ENCODE measurements at places on chromosomes 16 and 17.
A peak's percentile ranks its signal among the peaks of the same experiment; 100 is the strongest.

GRCh38 chr17:59754552-59754951 is 47.1 kb downstream of the VMP1 start:
- peak; percentile 85 for DNase-seq

- DNase-seq = no peak
These were observed 322.0 kb upstream of the SALL1 start for GRCh38 chr16:51473091-51473490.

- no peak for DNase-seq
These were observed 2.5 kb upstream of the AKAP10 start for GRCh38 chr17:19979917-19980770.

- DNase-seq = no peak
These were observed at the start of gene AKTIP for GRCh38 chr16:53502331-53503269. Gene AKTIP (minus strand): TSS chr16:53503209. CDS start chr16:53500259, 2,950 bp downstream.

GRCh38 chr16:82935766-82936165 is 309.0 kb downstream of the CDH13 start:
- DNase-seq = no peak

DNA sequence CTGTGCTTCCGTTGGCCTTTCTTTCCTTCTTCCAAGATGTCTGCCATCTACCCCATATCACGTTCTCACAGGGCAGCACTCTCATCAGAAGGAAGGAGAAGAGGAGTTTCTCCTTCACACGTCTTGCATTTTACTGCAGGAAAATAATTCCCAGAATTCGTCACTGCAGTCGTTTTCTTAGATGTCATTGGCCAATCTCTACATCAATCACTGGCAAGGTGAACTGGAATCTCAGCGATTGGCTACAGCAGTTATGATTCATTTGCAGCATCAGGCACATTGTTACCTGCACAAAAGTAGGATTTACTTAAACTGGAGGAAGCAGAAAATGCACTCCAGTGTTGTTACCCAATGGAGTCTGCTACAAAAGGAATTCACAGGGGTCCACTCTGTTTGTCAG is 277.2 kb upstream of the RBFOX1 start:
- DNase-seq = no peak

DNA sequence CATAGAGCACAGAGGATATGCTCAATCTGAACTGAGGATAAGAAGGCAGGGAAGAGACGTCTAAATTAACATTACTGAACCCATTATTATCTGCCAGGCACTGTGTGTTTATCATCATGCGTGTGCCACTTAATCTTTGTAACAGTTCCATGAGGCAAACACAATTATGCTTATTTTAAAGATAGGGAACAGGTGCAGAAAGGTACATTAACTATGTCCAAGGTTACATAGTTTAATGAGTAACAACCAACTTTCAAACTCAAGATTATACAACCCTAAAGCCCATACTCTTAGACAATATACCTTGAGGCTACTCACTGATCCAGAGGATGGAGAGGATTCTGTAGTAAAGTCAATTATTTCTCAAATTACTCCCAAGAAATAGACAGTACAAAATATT is 43.2 kb downstream of the STH start:
- no peak for DNase-seq

DNA sequence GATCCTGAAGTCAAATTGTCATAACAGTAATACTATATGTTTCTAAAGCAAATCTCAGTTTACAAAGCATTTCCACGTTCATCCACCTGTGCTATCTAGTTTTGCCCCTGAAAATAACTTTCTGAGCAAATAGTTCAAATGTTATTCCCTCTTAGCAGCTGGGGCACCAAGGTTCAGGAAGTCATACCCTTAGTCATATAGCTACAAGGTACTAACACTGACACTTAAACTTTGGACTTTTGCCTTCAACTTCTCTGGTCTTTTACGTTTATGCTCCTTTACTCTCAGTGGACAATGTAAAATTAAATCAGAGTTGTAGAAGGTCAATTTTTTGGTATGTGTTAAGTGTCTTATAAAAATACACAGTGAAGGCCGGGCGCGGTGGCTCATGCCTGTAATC is 33.0 kb downstream of the COX11 start:
- no peak for DNase-seq

DNA sequence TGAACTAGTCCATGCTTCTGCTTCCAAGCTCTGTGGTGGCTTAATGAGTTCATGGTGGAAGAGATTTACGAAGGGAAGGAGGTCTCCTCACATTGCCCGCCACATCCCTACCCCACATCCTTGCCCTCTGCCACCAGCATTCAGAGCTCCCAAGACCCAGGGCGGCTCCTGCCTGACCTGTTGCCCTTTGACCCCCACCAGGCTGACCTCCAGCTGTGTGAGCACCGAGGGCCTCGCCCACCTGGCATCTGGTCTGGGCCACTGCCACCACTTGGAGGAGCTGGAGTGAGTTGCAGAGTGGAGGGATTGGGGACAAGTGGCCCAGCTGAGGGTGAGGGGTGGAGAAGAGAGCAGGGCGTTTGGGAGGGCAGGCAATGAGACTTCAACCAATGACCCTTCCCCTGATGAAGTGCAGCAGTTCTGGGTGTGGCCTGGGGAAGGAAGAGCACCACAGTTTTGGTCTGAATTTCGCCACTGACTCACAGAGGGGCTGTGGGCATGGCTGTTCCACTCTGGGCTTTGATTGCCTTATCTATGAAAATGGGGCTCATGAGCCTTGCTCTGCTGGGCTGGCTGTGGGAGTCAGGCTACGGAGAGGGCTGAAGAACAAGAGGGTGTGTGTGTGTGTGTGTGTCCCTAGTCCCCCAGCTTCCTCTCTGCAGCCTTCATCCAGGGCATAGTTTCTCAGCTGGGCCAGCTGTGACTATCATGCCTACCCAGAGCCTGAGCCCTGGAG is 22.6 kb upstream of the CPNE2 start:
- DNase-seq = no peak

- DNase-seq = no peak
These were observed 45.1 kb upstream of the HNF1B start for GRCh38 chr17:37789771-37790541.

- peak; percentile 91 for DNase-seq
These were observed 39.4 kb upstream of the CDH3 start for GRCh38 chr16:68605746-68606145.

- DNase-seq = no peak
These were observed 5.5 kb upstream of the MXRA7 start for GRCh38 chr17:76716146-76716838.

DNA sequence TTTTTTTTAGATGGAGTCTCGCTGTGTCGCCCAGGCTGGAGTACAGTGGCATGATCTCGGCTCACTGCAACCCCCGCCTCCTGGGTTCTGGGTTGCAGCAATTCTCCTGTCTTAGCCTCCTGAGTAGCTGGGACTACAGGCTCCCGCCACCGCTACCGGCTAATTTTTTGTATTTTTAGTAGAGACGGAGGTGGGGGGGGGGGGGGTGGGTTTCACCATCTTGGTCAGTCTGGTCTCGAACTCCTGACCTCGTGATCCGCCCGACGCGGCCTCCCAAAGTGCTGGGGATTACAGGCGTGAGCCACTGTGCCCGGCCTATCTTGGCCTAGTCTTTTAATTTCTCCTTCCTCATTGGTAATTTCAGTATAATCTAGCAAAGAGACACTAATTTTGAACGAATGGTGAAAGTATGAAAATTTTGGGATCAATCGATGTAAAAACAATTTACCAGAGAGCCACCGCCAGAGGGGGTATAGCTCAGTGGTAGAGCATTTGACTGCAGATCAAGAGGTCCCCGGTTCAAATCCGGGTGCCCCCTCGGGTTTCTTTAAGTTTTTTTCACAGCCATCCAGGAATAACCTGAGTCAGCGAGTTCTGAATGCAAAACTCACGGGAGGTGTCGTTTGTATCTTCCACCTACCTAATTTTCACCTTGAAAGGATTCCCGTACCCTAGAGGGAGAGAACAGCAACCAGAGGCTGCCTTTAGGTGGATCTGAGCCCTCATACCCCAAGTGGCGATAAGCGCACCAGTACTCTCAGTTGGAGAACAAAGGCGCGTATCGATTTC is 2.5 kb upstream of the LASP1 start:
- no peak for DNase-seq

DNA sequence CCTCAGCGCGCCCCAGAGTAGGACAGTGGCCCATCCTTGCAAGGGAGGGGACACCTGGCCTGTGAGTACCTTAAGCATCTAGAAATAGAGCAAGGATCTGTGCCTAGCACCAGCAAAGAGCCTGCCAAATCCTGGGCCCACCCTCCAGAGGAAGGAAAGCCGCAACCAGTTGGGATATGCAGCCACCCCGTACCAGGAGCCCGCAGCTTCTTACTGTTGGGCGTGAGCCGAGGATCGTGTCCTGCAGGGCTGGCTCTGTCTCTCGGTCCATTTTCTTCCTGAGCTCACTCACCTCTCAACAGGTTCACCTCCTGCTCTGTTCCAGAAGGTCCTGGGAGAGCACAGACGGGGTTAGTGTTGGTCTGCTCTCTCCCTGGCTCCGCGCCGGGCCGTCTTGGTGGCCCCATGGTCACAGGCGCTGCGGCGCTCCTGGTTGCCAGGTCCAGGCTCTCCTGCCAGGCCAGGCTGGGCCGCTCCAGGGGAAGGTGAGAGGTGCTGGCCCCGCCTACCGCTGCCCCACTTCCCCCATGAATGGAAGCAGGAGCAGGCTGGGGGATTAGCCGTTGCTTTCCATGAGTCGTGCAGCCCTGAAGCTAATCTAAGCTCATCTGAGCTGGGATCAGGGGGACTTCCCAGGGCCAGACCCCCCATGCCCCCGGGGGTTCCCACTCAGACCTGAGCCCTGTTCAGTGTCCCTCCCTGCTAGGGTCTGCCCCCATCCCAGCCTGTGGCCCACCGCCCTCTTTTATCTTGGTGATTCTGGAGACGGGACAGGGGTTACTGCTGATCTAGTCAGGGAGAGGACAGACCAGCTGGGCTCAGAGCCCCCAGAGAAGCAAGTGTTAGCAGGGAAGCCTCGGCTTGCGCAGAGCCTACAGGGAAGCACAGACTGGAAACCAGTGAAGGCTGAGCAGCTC is 12.7 kb downstream of the ENDOV start:
- peak; percentile 64 for DNase-seq

GRCh38 chr17:77101521-77102410 is 39.0 kb upstream of the SEC14L1 start:
- no peak for DNase-seq

DNA sequence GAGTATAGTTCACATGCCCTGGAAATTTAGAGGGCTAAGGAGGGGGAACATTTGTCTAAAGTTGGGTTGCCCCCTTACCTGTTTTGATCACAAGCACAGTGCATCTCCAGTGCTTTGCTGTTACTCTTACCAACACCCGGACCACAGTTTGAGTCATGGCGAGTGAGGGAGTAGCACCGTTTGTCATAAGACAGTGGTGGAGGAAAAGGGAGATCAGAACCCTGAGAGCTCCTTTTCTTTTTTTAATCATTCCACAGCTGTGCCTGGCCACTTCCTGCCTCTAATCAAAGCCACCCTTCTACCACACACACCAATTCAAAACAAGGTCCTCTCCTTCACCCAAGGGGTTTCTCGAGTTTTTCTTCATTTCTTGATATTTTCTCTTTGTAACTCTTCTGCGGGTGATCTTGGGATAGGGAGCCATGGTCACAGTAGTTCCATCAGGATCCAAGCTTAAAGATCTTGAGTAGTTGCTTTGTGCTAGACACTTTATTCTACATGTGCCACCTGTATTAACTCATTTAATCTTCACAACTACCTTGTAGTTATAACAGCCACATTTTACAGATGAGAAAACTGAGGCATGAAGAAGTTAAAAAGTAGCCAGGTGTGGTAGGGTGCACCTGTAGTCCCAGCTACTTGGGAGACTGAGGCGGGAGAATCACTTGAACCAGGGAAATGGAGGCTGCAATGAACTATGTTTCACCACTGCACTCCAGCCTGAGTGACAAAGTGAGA is 5.0 kb upstream of the MYL4 start:
- no peak for DNase-seq

- DNase-seq = no peak
These were observed 26.1 kb downstream of the LGALS3BP start for GRCh38 chr17:78953356-78954350.

GRCh38 chr17:68600067-68600930 is 868 bp downstream of the FAM20A start:
- no peak for DNase-seq

DNA sequence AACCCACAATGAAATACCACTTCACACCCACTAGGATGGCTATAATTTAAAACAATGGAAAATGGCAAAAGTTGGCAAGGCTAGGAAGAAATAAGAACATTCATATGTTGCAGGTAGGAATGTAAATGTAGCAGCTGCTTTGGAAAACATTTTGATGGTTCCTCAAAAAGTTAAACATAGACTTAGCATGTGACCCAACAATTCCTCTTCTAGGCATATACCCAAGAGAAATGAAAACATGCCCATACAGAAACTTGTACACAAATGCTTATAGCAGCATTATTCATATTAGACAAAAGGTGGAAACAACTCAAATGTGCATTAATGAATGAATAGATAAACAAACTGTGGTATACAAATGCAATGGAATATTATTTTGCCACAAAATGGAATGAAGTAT is 36.1 kb downstream of the MEOX1 start:
- DNase-seq = no peak

- no peak for DNase-seq
These were observed 19.5 kb downstream of the RAP1GAP2 start for GRCh38 chr17:2815781-2816185.

- DNase-seq = peak; percentile 49
These were observed 425 bp downstream of the SGSH start for GRCh38 chr17:80219763-80220053.

- no peak for DNase-seq
These were observed 26.8 kb downstream of the TRPV2 start for GRCh38 chr17:16442141-16442540.

GRCh38 chr16:81365731-81366130 is 51.0 kb downstream of the GAN start:
- DNase-seq = no peak

DNA sequence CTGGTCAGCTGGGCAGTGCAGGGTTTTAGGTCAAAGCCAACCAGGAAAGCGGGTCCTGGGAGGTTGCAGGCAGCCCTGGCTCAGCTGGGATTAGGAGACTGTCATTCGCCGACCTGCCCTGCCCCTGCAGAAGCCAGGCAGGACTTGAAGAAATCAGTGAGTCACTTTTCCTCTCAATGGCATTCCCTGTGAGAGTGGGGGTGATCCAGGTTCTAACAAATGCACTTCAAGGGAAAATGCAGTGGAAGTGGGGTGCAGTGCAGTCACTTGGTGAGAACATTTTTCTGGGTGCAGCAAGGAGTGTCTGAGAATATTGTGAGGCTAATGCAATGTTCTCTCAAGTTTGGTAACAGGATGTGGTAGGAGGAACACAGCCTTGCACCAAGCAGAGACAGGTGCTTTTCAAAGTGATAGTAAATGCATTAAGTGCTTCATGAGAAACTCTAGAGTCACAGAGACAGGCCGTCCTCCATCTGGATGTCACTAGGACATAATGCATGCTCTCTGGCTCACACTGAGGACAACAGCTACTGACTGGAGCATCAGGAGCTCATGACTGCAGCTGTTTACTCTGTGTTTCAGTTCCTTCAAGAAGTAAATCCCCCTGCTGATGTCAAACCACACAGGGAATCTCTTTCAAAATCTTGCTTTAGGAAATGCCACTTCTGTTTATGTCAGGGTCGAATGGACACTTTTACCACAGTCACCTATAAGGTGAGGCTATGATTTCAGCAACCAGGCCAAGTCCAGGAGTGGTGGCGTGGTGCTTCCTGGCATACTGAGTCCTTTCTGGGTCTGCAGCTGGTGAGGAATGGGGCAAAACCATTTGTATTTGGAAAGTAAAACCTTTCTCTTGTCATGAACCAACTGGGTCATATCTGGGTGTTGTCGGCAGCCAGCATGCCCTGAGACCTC is 16.7 kb downstream of the CDK5R1 start:
- no peak for DNase-seq

- no peak for DNase-seq
These were observed 524.5 kb upstream of the C16orf82 start for GRCh38 chr16:26542198-26542597.

- no peak for DNase-seq
These were observed 40.0 kb downstream of the MRM1 start for GRCh38 chr17:36641331-36641876.
